ENCODE measurements at places on chromosomes 2 and 18. TPM values are rescaled to one million over a fixed set of nuclear protein-coding genes. Genes with fewer than 3 reads are reported as not detected.

DNA sequence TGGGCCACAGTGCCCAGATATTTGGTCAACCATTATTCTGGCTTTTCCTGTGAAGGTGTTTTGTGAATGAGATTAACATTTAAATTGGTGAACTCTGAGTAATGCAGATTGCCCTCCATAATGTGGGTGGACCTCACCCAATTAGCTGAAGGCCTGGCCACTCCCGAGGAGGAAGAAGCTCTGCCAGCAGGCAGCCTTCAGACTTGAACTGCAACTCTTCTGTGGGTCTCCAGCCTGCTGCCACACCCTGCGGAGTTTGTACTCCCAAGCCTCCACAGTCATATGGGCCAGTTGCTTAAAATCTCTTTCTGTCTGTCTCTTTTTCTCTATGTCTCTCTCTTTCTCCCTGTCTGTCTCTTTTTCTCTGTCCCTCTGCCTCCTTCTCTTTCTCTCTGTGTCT lies 262.7 kb downstream of the MYCN start:
- DNase-seq = no peak

DNA sequence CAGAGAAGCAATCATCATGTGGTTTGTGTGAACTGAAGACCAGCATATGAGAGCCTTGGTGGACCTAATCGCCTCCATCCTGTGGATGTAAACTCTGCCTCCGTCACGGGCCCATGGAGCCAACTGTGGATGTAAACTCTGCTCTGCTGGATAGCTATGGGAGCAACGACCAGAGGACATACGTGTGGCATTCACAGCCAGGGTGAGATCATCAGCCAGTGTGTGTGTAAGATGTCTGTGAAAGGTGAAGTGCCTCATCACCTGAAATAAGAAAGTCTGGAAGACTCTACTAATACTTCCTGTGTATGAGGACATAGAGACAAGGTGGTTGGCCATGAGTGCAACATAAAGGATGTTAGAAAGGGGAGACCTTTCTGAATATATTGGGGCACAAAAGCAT lies 63.5 kb downstream of the CYB5A start:
- no peak for DNase-seq

GRCh38 chr2:231987124-231987727 lies 25.7 kb downstream of the DIS3L2 start:
- peak; percentile 49 for DNase-seq

GRCh38 chr2:13650586-13651180 lies 933.9 kb downstream of the TRIB2 start:
- no peak for DNase-seq

DNA sequence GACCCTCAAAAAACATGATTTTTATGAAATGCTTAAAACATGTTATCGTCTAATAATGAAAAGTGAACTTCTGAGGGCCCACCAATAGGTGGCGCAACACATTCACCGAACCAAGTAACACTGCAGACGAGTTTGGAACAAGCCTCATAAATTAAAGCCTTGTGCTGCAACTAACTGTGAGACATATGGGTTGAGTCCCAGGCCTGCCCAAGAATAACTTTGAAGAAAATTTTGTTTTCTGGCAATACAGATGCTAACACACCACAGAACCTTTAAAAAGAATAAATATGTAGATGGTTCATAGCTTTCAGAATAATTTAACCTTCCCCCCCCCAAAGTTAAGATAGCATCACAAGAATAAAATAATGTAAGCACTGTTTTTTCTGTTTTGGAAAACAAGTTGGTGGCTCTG lies 285.9 kb downstream of the RNF144A start:
- peak; percentile 25 for DNase-seq

- DNase-seq = no peak
Measured at GRCh38 chr2:24643051-24643450, 150.1 kb downstream of the PTRHD1 start.

CD28 gene
- 1.2 TPM for total RNA-seq
